Activated CD4-positive, alpha-beta T cell treated with anti-CD3 and anti-CD28 coated beads, Interleukin-2, amount 50 U/mL, for 24 hours (primary cell): ENCODE measurements at places on chromosomes 2 and 18.

GRCh38 chr18:46482831-46483230 lies 174.2 kb downstream of the LOXHD1 start:
- no peak for DNase-seq

DNA sequence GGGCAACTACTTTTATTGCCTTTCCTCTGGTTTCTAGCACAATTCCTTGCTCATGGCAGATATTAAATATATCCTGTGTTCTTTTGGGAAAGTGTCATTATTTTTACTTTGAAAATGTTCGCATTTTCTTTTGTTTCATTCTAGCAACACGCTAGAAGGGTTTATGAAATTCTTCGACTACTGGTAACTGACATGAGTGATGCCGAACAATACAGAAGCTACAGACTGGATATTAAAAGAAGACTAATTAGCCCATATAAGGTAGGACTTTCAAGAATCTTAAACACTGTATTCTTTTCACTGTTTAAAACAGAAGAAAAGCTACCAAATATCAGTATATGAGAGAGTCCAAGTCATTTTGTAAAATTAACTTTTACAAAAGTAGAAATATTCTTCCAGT lies 20.6 kb upstream of the METAP1D start:
- no peak for DNase-seq

DNA sequence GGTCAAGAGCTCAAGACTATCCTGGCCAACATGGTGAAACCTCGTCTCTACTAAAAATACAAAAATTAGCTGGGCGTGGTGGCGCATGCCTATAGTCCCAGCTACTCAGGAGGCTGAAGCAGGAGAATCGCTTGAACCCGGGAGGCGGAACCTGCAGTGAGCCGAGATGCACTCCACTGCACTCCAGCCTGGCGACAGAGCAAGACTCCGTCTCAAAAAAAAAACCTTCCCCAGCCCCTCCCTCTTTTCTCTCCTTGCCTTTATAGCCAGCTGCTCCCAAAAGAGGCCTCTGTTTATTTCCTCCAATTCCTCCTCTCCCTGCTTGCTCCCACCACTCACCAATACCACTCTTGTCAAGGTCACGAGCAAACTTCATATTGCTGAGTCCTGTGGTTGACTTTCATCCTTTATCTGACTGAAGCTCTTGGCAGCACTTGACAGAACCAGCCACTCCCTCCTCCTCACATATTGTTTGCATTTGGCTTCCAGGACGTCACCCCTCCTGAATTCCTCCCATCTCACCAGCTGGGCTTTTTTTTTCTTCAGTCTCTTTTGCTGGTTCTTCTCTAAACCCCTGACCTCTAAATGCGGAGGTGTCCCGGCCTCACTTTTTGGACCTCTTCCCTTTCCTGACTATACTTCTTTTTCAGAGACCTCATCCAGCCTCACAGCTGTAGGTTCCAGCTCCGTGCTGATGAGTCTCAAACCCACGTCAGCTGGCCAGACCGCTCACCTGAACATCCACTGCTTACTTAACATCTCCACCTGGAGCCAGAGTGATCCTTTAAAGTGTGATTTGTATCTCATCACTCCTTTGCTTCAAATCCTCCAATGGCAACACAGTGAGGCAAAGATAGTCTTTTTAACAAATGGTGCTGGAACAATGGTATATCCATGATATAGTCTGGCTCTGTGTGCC lies 84.6 kb upstream of the CAB39 start:
- DNase-seq, result no peak

GRCh38 chr2:41657226-41657625 lies 390.6 kb upstream of the PKDCC start:
- DNase-seq, result no peak

DNA sequence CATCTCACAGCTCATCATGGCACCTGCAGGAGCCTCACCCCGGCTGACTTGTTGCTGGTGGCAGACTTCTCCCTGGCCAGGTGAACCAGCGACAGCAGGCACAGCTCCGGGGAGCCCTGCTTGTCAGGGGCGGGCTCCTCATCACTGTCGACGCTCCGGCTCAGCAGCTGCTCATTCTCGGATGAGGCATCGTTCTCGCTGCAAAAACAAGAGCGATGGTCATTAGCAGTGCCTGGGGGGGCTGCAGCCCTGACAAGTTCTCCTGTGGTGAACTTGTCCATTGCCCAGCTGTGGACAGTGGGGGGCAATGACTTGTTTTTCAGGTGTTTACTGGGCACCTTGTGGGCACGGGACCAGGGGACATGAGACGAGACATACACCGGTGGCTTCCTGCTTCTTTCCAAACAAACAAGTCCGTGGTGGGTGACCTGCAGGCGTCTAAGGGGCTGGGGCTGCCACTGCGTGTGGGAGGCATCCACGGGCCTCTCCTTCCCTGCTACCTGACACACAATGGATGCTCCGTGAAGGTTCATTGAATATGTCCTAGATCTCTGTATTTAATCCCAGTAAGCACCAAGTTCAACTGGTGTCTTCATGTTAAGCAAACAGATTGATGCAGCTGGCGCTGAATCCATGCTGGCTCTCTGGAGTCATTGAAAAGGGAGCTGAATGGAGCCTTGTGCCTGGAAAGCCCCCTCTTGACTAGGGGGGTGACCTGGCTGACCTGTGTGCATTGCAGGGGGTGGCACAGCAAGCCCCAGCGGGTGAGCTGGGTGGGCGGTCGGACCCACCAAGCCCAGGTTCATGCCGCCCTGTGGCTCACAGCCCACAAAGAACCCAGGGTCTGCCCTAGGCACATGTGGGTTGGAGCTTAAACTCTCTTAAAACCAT lies 81.0 kb downstream of the EDAR start:
- DNase-seq, result no peak

- no peak for DNase-seq
Measured at GRCh38 chr2:211516537-211516936, 960.1 kb downstream of the CPS1 start.

DNA sequence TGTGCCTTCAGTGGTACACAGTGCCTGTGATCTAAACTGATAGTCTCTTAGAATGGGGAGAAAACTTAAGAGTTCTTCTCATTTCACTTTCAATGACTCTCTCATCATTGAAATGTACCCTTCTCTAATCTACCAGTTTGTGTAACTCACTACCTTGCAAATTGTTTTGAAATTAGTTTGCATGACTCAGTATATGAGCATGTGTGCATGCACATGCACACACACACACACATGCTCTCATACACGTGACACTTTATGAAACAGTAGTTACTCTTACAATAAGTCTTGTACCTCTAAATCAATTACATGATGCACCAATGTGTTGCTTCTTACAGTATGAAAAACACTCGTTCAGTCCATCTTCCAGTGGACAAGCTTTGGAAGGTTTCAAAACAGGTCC lies 10.6 kb downstream of the LYPD6B start:
- no peak for DNase-seq

- DNase-seq, result no peak
Measured at GRCh38 chr18:54125429-54125828, 99.0 kb downstream of the MBD2 start.

- DNase-seq, result no peak
Measured at GRCh38 chr2:3535467-3535793, 16.1 kb upstream of the ADI1 start.

DNA sequence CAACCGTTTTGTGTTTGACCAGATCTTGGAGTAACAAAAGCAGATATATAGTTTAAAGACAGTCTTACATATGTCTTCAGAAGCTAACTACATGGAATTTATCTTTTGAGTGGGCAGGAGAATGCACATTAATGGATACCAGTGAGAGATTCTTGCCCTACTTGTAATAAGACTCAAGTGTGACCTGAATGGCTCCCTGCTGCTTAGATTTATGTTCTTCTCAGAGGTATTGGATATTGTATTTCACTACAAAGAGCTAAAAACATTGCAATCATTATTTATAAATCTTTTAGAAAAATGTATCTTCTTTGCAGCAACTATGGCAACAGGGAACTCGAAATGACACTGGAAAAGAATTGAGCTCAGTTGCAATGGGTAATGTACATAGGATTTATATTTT lies 227.7 kb downstream of the LRRTM4 start:
- no peak for DNase-seq

DNA sequence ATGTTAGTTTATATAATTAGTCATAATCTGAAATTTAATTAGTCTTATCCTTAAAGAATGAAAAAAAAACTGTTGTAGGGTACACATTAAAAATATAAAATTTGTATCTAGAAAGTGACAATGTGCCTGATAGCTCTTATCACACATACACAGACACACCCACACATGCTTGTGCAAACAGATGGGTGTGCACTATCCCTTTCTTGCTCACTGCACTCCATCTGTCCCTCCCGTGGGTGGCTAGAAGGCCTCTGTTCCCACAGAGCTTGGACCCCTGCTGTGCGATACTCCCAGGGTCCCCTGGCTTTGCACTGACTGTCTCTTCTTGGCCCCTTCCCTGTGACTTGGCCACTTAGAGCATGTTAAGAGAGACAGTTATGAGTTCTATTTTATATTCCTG lies 123.9 kb upstream of the ACKR3 start:
- DNase-seq, result no peak

DNA sequence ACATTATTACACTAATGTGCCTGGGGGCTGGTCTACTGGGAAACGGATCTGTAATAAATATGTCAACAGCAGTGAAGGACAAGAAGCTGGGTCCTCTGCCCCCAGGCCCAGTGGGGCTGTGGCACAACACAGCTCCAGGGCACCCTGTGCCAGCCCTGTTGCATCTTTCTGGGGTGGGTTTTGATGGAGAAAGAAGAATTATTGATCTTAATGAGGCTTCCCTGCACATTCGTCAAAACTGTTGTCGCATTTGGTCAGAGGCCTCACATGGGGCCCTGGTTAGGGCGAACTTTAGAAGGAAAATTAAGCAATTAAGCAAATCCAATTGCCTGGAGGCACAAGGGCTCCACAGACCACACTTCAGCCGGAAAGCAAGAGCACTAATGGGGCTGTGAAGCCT lies 30.0 kb upstream of the TWIST2 start:
- DNase-seq, result no peak

DNA sequence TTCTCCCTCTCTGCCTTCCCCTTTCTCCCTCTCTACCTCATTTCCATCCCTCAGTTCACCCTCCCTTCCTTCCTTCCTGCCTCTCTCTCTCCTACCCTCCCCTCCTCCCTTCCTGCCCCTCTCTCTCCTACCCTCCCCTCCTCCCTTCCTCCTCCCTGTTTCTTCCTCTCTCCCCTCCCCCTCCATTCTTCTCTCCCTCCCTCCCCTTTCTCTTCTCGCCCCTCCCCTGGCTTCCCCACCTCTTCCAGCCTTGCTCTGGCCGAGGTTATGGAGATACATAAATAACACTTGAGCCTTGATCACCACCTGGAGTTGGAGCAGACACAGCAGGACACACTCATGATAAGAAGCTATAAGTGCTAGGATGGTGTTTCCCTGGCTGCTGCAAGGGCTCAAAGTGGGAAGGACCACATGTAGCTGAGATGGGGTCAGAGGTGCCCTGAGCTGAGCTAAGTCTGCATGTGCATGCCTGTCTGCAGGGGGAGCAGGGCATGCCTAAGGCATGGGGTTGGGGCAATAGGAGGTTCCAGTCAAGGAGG lies 326.1 kb upstream of the HS6ST1 start:
- no peak for DNase-seq

DNA sequence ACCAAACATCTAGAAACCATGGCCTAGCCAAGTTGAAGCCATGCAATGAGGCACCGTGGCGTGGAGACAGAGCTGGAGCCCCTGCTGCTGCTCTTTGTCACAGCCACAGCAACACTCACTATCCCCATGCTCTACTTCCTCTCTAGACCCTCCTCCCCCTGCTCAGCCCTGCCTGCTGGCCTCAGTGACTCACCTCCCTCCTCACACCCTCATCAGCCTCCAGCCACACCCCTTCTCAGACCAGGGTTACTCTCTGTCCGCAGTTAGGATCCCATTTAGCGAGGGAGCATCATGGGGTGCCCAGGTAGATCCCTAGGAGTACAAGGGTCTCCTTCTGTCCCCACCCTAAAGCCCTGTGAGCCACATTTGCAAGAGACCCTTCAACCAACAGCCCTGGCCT lies 25.4 kb upstream of the SOX11 start:
- no peak for DNase-seq

- DNase-seq, result no peak
Measured at GRCh38 chr2:24845691-24846090, 52.5 kb downstream of the CENPO start.

DNA sequence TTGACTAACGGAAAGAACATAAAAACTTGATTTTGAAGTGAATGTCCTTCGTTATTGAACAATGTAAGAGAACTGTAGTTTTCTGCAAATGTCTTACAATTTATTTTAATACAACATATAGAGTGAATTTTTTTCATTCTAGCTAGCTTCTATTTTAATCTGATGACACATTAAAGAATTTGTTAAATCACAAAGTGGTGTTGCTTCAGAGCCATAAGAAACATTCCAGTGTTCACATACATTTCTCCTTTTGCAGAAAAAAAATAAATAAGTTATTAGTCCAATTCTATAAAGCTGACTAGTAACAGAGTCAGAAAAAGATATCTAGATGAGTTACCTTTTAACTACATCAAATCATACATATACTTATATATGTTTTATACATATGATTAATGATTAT lies 914.3 kb upstream of the SLC39A10 start:
- no peak for DNase-seq

- DNase-seq, result no peak
Measured at GRCh38 chr2:25505622-25506021, 163.9 kb upstream of the DNMT3A start.

DNA sequence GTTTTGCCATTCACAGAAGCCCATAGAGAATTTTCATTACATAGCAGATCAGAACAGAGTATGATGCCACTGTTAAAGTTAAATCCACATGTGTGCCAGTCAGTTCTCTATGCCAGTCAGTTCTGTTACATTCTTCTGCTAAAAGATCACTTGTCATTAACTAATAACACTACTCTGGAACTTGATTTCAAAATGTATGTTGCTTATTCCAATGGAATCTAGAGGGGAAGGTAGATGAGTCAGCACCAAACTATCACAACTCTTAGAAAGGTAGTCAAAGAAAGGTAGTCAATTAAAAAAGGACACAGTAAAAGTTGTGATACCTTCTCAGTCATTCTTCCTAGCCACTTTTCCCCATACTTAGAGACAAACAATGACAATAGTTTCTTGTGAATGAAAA lies 1214.4 kb downstream of the LRP1B start:
- no peak for DNase-seq

- DNase-seq, result peak; percentile 13
Measured at GRCh38 chr2:111122631-111123421, 2.1 kb downstream of the BCL2L11 start.

GRCh38 chr2:60292242-60292641 lies 261.2 kb downstream of the BCL11A start:
- DNase-seq, result no peak

GRCh38 chr18:56538746-56539145 lies 99.6 kb downstream of the TXNL1 start:
- no peak for DNase-seq
